ENCODE measurements at places on chromosomes 12 and 14.

- no peak for DNase-seq
Measured at GRCh38 chr12:50249464-50250182, 33.7 kb downstream of the LIMA1 start.

DNA sequence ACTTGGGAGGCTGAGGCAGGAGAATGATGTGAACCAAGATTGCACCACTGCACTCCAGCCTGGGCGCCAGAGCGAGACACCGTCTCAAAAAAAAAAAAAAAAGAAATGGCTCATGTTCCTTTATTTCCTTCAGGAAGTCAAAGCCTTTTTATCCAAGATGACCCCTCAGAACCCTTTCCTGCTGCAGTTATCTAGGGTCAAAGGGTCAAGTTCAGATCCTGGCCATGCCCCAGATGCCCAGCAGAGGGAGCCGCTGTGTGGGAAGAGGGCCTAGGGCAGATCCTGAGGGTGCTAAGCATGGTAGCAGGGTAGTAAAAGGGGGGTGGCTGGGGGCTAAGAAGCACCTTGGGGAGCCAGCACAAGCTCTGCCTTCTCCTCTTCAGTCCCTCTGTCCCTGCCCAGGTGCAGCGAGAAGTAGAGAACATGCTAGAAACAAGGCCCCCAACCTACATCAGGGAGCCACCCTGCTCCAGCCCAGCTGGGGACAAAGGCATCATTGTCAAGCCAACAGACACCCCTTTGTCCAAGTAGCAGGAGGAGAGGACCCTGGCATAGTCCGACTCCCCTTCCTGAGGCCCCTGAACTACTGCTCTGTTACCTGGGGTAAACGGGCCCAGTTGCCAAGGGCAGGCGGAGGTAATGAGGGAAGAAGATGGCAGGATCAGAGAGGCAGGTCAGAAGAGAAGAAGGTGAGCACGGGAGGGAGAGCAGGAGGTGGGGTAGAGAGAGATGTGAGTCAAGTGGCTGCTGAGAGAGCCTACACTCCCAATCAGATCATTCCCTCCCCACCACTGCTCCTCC is 6.5 kb downstream of the NFE2 start:
- no peak for DNase-seq

DNA sequence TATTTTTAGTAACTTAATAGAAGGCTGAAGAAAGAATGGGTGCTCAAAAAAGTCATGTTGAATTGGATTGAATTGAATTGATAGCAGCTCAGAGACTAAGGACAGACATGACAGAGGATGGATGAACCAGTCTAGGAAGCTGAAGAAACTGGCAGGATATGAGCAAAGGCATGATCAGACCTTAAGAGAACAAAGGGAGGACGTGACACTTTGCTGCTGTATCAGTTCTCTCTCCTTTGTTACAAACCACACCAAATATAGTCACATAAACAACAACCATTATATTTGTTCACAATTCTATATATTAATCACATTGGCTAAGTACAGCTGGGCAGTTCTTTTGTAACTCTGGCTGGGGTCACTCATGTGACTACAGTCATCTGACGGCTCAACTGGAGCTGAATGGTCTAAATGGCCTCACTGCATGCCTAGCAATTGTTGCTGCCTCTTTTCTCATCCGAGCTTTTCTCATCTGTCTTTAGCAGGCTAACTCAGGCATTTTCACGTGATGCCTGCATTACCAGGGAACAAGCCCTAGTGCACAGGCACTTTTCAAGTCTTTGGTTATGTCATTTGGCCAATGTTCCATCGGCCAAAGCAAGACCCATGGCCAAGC is 355.0 kb downstream of the ETNK1 start:
- DNase-seq, result peak; percentile 89

GRCh38 chr14:86794689-86795088 is 1198.3 kb downstream of the GALC start:
- no peak for DNase-seq

DNA sequence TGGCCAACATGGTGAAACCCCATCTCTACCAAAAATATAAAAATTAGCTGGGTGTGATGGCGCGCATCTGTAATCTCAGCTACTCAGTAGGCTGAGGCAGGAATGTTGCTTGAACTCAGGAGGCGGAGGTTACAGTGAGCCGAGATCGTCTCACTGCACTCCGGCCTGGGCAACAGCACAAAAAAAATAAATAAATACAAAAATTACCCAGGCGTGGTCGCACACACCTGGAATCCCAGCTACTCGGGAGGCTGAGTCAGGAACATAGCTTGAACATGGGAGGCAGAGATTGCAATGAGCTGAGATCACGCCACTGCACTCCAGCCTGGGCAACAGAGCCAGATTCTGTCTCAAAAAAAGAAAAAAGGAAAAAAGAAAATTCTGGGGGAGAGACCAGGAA is 80.1 kb downstream of the PHETA1 start:
- no peak for DNase-seq

DNA sequence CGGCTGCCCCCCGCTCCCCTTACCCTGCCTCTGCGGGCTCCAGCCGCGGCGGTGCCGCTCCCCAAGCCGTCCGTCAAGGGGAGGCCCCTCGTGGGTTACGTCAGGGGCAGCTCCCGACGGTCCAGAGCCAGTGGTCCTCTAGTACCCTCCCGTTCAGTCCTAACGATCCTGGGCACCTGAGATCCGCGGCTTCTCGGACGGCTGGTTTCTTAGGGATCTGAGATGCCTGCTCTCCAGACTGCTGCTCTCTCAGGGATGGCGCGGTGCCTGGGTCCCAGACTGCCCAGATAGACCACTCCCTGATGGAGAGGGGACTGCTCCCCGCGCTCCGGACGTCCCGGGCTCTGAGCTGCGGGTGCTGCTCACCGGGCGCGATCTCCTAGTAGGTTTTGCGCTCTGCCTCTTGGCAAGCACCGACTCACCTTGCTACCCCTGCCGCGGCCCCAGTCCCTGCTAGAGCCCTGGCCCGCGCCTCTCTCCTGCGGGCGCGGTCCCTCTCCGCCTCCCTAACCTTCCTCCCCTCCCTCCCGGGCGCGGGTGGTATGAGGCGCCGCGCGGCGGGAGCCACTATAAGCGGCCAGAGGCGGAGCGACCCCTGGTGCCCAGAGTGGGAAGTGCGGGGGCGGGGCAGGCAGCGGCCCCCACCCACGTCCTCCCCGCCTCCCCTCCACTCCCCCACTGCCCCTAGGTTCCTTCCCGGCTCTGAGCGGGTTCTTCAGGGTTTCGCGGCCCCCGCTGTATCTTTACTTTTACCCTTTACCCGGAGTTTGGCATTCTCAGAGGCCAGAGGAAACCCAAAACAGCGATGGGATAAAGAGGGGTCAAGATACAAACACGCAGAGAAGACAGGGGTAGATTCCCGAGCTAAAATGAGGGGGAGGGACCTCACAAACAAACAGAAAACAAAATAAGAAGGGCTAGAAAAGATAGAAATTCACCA is at the start of gene C1QL4:
Gene C1QL4, minus strand, starts transcription at position 544 of the 940 bp plus-strand sequence. CDS start 711 bp downstream, outside the sequence.
- DNase-seq, result no peak

- DNase-seq, result no peak
Measured at GRCh38 chr12:6471989-6472360, 1.5 kb upstream of the VAMP1 start.

DNA sequence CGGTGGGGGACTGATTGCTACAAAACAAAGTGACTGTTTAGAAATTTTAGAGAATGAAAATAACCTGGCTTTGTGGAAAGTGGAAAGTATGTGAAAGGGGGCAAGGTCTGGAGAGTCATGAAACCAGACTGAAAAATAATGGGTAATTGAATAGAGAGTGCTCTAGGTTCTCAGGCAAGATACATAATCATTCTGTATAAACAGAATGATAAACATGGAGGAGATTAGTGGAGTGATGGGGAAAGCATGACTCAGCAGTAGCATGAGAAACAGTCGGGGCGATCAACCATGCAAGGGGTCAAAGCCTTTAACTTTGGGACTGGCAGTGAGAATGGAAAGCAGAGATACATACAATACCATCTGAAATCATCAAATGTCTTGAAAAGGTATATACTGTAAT is 332.5 kb downstream of the CCER1 start:
- DNase-seq, result no peak

DNA sequence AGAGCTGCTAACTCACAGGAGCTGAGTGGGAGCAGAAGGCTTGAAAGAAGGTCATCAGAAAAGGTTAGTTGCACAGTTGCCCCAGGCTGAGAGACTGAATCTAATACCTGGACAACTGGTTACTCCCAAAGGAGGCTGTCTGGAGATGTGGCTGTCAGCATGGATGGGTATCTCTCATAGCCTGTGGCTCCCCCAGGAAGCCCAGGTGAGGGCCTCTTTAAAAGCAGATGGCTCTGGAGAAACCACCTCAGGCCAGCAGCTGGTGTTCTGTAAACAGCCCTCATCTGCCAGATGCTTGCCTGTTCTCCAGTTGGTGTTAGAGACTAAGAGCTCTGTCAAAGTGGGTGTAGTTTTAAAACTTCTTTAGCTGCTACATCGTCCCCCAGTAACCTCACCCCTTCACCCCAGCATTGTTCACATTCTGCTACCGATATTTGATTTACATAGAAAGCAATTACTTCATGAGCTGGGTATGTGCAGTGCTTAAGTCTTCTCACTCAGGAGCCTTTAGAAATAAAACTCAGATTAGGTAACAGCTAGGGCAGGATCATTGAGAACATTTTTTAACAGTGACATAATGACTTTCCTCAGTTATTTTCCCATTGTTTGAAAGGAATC is 25.8 kb downstream of the DACT1 start:
- DNase-seq, result no peak

- DNase-seq, result no peak
Measured at GRCh38 chr12:5661811-5662210, 229.9 kb downstream of the NTF3 start.

DNA sequence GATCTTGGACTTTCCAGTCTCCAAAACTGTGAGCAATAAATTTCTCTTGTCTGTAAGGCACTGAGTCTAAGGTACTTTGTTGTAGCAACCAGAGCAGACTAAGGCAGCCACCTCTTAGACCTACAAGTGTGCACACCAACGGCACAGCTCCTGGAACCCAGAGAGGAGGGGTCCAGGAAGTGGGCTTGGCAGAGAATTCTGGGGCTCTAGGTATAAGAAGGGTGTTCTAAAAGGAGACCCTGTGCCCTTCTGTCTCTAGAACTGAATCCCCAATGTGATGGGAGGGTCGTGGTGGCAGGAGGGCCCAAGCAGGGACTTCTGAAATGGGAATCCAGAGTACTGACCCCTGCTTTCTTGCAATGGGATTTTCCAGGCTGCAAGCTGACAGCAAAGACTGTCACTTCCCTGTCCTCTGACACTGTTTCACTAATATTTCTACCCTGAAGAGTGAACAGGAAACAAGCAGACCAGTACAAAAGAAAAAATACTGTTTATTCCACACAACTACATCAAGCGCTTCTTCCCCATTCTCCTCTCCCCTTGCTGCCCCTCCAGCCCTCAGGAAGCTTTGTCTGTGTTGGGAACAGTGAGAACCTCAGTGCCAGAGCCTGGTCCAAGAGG is 13.6 kb upstream of the TFCP2 start:
- no peak for DNase-seq

DNA sequence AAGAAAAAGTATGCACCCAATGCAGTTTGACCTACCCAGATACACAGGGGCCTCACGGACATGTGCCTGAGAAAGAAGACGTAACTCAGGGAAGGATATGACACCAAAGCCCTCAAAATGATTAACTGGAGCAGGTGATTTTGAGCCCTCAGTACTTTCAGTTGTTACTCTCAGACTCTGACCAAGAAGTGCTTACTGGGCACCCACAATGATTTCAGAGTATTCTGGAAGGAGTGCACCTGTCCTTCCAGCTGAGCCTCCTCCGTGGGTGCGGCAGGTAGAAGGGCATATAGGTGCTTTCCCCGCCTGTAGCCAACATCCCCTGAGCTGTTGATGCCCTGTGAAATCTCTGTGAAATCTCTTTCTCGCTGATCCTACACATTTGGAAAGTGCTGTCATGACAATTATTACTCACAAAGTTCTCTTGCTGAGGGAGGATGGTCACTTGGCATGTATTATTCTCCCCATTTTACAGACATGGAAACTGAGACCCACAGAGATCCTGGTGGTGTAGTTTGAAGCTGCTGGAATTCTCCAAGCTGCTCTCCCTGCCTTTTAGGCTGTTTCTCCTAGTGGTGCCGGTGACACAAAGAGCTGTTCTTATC is 154.3 kb upstream of the CCND2 start:
- no peak for DNase-seq

DNA sequence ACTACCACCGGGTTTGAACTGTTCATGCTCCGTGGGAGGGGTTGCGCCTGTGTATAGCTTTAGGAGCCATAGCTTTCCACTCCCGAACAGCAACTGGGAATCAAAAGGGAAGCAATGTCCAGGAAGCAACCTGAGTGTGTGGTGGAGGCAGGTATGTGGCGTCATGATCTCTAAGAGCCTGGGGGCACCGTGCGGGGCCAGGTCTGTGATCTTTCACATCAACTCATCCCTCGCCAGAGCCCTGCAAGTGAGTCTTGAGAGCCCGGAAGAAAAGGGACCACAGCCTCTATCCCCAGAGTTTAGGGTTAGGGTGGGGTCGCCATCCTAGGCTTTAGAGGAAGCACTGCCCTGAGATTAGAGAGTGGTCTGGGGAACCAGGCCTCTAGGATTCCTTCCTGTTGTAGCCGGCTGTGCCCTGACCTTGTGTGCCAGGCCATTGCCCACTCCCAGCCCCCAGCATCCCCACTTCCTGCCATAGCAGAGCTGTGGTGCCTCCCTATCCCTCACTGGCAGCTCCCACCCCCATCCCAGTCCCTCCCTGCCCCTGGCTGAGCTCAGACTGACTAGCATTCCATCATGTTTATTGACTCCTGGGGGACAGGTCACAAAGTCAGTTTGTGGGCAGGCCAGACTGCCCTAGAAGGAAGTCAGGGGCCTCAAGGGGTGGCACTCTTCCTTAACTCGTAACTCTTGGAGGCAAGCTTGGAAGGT is 745 bp upstream of the ADCY4 start:
- DNase-seq, result peak; percentile 76

DNA sequence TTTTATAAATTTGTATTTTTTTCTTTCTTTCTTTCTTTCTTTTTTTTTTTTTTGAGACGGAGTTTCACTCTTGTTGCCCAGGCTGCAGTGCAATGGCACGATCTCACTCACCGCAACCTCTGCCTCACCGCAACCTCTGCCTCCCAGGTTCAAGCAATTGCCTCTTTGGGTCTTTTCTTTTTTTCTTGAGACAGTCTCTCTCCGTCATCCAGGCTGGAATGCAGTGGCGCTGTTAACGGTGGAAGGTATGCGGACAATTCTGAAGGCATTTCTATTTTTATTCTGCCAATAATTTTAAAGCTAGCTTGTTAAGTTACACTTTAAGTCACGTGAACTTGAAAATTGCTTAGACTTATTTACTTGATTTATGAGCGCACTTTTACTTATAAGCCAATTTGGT is 8.8 kb upstream of the PHC1 start:
- no peak for DNase-seq

- DNase-seq, result no peak
Measured at GRCh38 chr14:103773521-103773920, 57.9 kb downstream of the ZFYVE21 start.

DNA sequence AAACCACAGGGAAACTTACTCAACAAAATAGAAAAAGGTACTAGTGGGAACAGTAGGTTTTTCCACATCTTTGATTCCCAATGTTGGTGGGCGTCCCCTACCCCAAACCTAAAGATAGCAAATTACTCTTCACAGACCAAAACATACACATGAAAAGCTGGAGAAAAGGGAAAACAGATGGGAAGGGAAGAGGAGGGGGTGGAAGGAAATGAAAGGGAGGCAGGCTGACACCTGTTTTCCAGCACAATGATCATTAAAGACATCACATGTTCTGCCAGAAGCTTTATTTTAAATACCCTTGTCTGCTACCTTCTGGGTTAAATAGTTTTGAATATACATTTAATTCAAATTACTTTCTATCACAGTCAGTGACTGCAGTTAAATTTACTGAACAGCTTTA is 1617.9 kb upstream of the SEL1L start:
- DNase-seq, result no peak

GRCh38 chr12:90268574-90268973 is 559.9 kb upstream of the ATP2B1 start:
- DNase-seq, result no peak

- DNase-seq, result no peak
Measured at GRCh38 chr12:2112401-2112800, 59.6 kb downstream of the CACNA1C start.
